ENCODE measurements at places on chromosomes 1 and 21.

- no peak for DNase-seq
Measured at GRCh38 chr1:67850151-67850551, 16.9 kb upstream of the GNG12 start.

DNA sequence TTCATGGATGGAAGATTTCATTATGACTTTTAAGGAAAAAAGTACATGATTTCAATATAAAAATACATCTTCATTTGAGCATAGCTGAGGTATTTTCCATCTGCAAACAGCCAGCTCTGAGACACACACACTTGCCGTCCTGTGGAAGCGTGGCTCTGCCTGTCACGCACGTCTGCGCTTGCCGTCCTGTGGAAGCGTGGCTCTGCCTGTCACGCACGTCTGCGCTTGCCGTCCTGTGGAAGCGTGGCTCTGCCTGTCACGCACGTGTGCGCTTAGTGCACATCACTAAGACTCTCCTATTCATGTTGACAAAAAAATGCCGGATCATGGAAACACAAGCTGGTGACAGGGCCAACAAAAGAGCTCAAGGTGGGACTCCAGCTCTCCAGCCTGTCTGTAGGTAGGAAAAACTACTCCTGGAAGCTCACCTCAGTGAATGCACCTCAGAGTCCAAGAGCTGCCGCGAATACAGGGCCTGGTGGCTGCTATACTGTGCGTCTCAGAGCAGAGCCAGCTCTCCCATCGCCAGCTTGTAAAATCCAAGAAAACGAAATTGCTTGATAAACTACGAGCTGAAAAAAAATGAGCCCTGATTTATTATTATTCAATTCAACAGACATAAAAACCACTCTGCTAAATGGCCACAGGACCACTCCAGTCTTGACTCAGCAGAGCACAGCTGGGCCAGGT lies 69.3 kb downstream of the SLC37A1 start:
- DNase-seq, result no peak

GRCh38 chr1:27006683-27007082 lies 6.0 kb downstream of the TENT5B start:
- no peak for DNase-seq

- DNase-seq, result no peak
Measured at GRCh38 chr1:14822493-14822892, 224.0 kb downstream of the KAZN start.

DNA sequence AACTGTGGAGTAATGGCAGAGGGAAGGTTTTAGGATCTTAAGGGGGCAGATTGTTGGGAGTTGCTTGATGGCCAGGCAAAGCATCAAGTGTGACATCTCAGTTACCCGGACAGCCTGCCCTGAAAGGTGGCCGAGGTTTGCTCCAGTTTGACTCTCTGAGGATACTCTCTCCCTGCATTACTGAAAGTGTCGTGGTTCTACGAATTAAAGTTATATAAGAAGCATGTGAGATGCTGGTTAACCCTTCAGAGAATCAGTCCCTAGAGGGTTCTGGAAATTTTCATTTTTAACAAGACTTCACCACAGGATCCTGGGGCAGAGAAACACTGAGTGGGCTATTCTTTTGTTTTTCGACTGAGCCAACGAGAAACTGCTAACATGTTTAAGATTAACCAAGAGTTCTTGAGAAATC lies 689 bp upstream of the ZNF644 start:
- DNase-seq, result no peak

- no peak for DNase-seq
Measured at GRCh38 chr1:53536606-53537005, 77.4 kb downstream of the DMRTB1 start.

Data from activated CD8-positive, alpha-beta memory T cell treated with anti-CD3 and anti-CD28 coated beads, Interleukin-2, amount 50 U/mL, for 4 hours (primary cell).